ENCODE measurements at places on chromosomes 3 and 15. TPM values are rescaled to one million over a fixed set of nuclear protein-coding genes. Genes with fewer than 3 reads are reported as not detected.

GRCh38 chr15:85547386-85547785 lies 167.0 kb downstream of the AKAP13 start:
- no peak for DNase-seq

- no peak for DNase-seq
These were observed 223.8 kb downstream of the ADAMTS9 start for GRCh38 chr3:64463981-64464380.

GRCh38 chr3:81955878-81956277 lies 194.4 kb upstream of the GBE1 start:
- DNase-seq: no peak

GRCh38 chr3:66497985-66498671 lies 2.7 kb downstream of the LRIG1 start:
- DNase-seq: no peak

- DNase-seq: no peak
These were observed 47.8 kb upstream of the NDN start for GRCh38 chr15:23734862-23735261.

GRCh38 chr3:107092121-107092520 lies 285.1 kb upstream of the CCDC54 start:
- DNase-seq: no peak

GRCh38 chr3:55198554-55198953 lies 270.7 kb upstream of the LRTM1 start:
- no peak for DNase-seq

GRCh38 chr15:93819826-93820225 lies 411.5 kb upstream of the MCTP2 start:
- no peak for DNase-seq

- DNase-seq: no peak
These were observed 101.3 kb upstream of the NANOGP8 start for GRCh38 chr15:35186346-35186745.

DNA sequence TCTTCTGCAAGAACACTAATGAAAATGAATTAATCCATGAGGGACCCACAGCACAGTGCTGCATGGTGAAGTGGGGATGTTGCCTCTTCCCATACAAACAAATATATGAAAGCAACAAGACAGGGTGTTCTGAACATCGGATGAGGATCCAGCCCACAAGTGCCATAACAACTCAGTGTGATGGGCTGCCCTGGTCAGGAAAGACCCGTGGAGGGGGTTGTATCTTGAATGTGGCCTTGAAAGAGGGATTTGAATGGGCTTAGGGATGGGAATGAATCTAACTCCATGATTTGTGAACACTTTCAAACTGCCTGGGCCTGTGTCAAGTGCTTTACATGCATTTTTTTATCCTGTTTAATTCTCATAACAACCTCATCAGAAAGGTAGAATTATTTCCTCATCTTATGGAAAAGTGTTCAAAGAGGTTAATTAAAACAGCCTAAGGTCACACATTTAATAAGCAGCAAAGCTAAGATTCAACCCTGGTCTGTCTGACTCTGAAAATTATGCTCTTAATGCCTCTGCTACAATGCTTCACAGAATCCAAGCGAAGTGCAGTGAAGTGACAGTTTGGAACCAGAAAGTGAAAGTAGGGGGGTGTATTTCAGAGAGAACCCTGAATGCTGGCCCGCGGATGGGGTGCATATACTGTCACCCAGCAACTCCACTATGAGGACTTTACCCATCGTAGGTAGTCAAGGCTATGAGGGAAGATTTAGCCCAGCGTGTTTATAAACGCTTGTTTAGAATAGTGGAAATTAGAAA lies 65.6 kb upstream of the HEG1 start:
- peak; percentile 63 for DNase-seq

DNA sequence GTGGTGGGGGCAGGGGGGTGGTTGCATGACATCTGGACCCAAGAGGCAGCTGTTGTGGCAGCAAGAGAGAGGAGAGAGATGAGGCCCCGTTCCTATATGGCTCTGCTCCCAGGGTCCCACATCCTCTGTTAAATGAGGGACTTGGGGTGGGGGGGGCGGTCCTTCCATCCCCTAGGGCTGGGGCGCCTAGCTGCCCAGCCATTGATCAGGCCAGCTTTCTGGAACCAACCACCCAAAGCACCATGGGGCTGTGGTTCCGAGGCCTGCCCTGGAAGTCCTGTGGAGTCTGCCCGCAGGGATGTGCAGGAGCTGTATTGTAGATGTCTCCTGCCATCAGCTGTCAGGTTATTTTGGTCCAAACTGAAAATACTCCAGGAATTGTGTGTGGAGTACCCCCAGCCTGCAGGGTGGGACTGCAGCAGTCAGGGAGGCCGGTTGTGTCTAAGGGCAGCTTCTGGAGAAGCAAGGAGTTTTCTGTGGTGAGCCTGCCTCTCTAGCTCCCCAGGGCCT lies 5.2 kb downstream of the FURIN start:
- no peak for DNase-seq

DNA sequence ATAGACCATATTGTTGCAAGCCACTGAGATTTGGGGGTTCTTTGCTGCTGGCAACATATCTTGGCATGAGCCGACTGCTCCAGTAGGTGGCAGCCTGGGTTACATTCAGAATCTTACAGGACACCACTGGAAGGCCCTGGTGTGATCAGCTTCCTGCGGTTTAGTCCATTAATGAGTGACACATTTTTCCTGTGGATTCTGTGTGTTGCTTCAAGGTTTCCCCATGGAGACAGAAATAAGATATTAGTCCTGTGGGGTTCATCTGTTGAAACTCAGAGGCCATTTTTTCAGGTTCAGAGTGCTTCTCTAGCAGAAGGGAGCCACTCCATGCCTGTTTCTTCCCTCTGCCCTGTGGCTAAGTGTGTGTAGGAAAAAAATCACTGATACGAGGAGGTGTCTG lies 116.2 kb downstream of the MFSD1 start:
- DNase-seq: no peak

- DNase-seq: no peak
These were observed 155.9 kb upstream of the BCL6 start for GRCh38 chr3:187900993-187901755.

- DNase-seq: no peak
These were observed 28.3 kb downstream of the MRAS start for GRCh38 chr3:138376663-138377062.

- DNase-seq: no peak
These were observed 175.0 kb downstream of the RPLP1 start for GRCh38 chr15:69627548-69628158.

GRCh38 chr3:153572165-153572564 lies 410.1 kb downstream of the RAP2B start:
- DNase-seq: no peak

DNA sequence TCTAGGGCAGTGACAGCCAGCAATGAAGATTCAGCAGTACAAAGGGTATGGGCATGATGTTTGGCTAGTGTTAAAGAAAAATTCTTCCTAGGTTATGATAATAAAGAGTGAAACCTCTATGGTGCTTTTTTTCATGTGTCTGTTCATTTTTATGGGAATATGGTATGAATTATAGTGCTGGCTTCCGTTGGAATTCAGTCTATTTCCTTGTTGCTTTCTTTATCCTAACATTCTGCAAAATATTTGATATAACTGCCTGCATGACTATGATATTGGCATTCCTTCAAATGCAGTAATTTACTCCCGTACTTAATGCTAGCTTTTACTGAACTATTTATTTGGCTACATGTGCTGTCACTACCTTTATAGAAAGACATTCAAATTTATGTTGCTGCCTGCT lies 57.6 kb upstream of the ATP11B start:
- DNase-seq: no peak

The GRIP2 gene
- 67.8 TPM for total RNA-seq

The CFAP20DC gene
- 0.08 TPM for total RNA-seq

The TIMP4 gene
- total RNA-seq: 4.3 TPM

The RBSN gene
- 24.1 TPM for total RNA-seq

The SPTSSB gene
- total RNA-seq: 0.51 TPM

The RSRC1 gene
- total RNA-seq: 21.4 TPM

The RBP2 gene
- total RNA-seq: not detected

The GOLGA6L7 gene
- not detected for total RNA-seq
